ENCODE measurements at places on chromosomes 2 and 18. TPM values are rescaled to one million over a fixed set of nuclear protein-coding genes. Genes with fewer than 3 reads are reported as not detected.

DNA sequence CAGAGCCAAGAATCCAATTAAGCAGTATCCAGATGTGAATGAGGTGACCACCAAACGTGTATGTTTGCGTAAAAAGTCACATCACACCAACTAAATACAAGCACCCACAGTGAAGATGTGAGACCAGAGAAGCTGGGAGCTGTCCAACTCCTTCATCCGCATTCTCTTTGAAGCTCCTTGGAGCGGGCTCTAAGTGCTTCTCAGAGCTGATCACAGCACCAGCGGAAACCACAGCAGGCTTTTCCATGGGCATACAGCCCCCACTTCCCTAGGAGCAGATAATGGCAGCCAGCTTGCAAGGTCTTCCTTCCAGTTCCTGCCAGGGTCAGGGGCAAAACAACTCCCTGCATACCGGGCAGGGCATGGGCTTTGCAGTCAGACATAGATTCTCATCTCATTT lies 36.4 kb downstream of the REEP1 start:
- no peaks in the 10 kb centered on the region for H3K36me3 ChIP-seq
- no peak overlapping the region for H3K27ac ChIP-seq
- no peak for DNase-seq
- H3K27me3 ChIP-seq = no peaks in the 10 kb centered on the region
- H3K4me3 ChIP-seq = no peak overlapping the region

GRCh38 chr18:48036641-48037421 lies 106.4 kb upstream of the SMAD2 start:
- H3K27me3 ChIP-seq = no peaks in the 10 kb centered on the region
- H3K4me3 ChIP-seq = no peak overlapping the region
- no peak overlapping the region for H3K27ac ChIP-seq
- peak; percentile 24 for DNase-seq
- no peaks in the 10 kb centered on the region for H3K36me3 ChIP-seq

GRCh38 chr2:190748966-190749365 lies 100.1 kb downstream of the NAB1 start:
- DNase-seq = no peak
- no peaks in the 10 kb centered on the region for H3K27me3 ChIP-seq
- no peaks in the 10 kb centered on the region for H3K36me3 ChIP-seq
- H3K4me1 ChIP-seq = no peaks in the 10 kb centered on the region

DNA sequence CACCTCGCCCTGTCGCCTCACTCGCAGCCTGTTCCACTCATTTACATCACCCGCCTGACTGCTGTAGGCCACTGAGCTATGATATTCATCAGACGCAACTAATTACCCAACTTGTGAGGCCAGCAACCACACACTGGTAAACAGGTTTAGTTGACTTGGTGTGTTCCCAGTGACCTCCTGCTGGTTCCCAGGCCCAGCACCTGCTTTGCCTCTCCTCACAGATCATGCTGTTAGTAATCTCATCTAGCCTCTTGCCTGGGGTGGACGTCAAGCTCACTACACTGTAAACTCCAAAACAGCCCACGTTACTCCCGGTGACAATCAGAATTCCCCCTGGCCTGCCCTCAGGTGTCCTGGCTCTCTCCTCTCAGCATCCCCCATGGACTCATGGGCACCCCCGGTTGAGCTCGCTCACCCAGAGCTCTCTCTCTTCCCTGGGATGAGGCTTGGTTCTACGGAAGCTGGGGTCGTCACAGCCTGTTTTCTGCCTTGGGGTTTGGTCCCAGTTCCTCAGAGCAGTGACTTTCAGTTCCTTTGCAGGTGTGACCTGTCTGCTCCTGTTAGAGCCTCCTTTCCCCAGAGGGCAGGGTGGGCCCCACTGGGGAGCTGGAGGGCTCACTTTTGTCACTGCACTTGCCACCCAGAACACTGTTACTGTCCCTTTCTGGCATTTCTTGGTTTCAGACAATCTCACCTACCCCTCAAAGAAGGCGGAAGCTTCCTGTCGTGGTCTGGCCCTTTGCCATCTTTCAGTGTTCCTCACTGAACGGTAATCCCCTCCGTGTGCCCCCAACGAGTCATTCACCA lies 40.3 kb downstream of the INPP5D start:
- H3K4me1 ChIP-seq = peaks cover 5% of the 10 kb centered on the region
- DNase-seq = peak; percentile 79
- no peak overlapping the region for H3K27ac ChIP-seq
- no peaks in the 10 kb centered on the region for H3K27me3 ChIP-seq

DNA sequence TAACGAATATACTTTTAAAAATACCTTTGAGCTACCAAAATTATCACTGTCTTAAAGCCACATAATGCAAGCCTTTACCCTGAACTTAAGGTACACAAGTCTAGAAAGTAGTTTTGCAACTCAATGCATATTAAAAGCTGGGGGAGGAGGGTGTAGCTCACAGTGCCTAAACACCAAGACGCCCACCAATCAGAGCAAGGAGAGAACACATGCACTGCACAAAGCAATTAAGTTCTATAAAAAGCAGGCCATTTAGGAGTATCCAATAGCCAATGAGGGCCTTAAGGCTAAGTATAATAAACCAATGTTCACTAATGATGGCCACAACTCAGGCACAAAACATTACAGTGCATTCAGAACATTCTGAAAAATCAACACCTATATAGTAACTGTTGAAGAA lies 16.2 kb downstream of the TRIP12 start:
- H3K27me3 ChIP-seq = no peaks in the 10 kb centered on the region
- no peaks in the 10 kb centered on the region for H3K36me3 ChIP-seq
- DNase-seq = no peak

GRCh38 chr2:128503399-128504245 lies 185.0 kb upstream of the HS6ST1 start:
- no peak overlapping the region for H3K4me3 ChIP-seq
- H3K36me3 ChIP-seq = no peaks in the 10 kb centered on the region
- H3K27me3 ChIP-seq = no peaks in the 10 kb centered on the region
- H3K4me1 ChIP-seq = no peaks in the 10 kb centered on the region

GRCh38 chr2:200307724-200308545 lies 1.4 kb downstream of the SPATS2L start:
- no peak for DNase-seq
- H3K4me3 ChIP-seq = peak overlapping the region; percentile 73
- H3K27me3 ChIP-seq = no peaks in the 10 kb centered on the region
- H3K27ac ChIP-seq = peak overlapping the region; percentile 78

Gene USP37
- 21.0 TPM for total RNA-seq

Gene C2orf78
- total RNA-seq = not detected

Gene ABCB11
- not detected for total RNA-seq

Gene CIDEA
- total RNA-seq = not detected

Gene EIF2B4
- 33.1 TPM for total RNA-seq

Gene EML6
- total RNA-seq = 6.0 TPM

Gene CYP27C1
- total RNA-seq = not detected

Gene GAREM2
- 0.85 TPM for total RNA-seq

All from Peyer's patch (tissue), 4 donors.